C1 segment of cervical spinal cord (tissue), 14 donors: ENCODE measurements at places on chromosomes 3 and 15.

DNA sequence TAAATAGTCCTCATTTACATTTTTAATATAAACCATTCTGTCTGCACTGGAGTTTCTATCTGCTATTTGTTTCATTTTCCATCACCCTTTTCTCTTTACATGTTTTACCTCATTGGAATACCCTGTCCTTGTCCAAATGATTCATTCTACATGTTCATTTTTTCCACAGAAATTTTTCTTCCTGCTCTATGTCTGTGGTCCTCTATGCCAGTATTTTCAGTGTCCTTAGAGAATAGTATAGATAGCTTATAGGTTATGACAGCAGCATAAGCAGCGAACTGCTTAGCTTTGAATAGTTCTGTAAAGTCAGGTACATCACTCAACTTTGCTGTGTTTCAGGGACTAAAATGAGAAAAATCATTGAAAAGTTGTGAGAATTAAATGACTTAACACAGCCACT, 742.3 kb upstream of the CBLB start:
- no peak for DNase-seq

- no peak for DNase-seq
These were observed 534.4 kb downstream of the EPHB1 start for GRCh38 chr3:135329479-135329878.

GRCh38 chr15:62440362-62441105, 275.4 kb upstream of the C2CD4B start:
- DNase-seq, result no peak

- DNase-seq, result no peak
These were observed 75.5 kb downstream of the DAPK2 start for GRCh38 chr15:63970621-63971426.

GRCh38 chr3:4752201-4753072, 226.8 kb upstream of the BHLHE40 start:
- no peak for DNase-seq

GRCh38 chr3:196047391-196048030, 34.4 kb downstream of the TFRC start:
- no peak for DNase-seq

DNA sequence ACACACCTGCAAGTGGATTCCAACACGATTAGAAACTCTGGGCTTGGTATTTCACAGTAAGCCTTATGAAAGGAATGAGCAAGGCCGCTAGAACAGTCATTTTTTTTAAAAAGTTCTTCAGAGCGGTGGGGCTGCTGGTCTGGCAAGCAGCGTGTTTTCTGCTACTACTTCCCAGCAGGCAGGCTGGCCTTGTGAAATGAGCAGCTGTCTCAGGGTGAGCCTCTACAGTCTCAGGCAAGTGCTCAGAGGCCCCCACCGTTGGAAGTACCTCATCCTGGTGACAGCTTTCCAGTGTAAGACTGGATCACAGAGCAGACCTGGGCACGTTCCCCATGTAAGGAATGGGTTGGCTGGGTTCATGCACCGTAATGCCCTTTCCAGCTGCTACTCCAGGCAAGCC, 119.2 kb downstream of the LRIG1 start:
- no peak for DNase-seq

DNA sequence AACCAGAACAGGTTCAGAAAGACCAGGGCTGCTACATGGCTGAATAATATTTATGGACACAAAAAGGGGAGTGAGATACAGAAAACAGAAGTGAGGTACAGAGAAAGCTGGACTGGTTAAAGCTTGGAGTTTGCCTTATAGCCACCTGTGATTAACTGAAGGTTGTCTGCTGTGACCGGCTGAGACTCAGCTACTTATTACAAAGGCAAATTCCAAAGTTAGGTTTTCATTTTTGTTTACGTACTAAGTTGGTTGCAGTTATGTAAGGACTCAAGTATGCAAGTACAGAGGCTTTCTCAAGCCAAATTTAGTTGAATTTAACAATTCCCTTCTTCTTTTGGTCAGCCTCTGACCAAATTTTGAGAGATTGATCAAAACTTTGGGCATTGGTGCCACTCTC, 264.6 kb downstream of the THSD4 start:
- DNase-seq, result no peak

DNA sequence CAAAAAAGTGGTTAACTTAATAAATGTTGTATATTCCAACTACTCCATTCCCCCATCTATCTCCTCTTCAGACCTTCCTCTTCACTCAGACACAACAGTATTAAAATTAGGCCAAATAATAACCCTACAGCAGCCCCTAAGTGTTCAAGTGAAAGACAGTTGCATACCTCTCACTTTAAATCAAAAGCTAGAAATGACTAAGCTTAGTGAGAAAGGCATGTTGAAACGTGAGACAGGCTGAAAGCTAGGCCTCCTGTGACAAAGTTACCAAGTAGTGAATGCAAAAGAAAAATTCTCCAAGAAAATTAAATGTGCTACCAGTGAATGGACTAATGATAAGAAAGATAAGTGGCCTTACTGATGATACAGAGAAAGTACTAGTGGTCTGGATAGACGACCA, 71.7 kb downstream of the ANKRD28 start:
- no peak for DNase-seq

DNA sequence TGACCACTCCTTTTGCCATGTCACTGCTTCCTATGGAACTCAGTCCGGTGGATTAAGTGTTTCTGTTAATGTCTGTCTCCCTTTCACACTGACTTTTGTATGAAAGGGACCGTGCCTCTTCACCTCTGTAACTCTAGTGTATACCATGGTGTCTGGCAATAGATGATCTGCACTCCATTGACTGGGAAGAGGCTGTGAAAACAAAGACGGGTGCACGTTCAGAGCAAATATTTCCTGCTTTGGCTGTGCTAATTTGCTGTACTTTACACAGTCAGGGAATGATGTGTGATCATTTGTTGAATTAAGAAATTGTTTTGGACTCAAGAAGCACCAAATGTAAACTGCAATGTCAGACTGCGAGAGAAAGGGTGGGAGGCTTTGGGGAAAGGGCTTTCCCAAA, 315.2 kb downstream of the RORA start:
- DNase-seq, result no peak

- no peak for DNase-seq
These were observed 754.4 kb upstream of the GOLIM4 start for GRCh38 chr3:168850109-168850508.

DNA sequence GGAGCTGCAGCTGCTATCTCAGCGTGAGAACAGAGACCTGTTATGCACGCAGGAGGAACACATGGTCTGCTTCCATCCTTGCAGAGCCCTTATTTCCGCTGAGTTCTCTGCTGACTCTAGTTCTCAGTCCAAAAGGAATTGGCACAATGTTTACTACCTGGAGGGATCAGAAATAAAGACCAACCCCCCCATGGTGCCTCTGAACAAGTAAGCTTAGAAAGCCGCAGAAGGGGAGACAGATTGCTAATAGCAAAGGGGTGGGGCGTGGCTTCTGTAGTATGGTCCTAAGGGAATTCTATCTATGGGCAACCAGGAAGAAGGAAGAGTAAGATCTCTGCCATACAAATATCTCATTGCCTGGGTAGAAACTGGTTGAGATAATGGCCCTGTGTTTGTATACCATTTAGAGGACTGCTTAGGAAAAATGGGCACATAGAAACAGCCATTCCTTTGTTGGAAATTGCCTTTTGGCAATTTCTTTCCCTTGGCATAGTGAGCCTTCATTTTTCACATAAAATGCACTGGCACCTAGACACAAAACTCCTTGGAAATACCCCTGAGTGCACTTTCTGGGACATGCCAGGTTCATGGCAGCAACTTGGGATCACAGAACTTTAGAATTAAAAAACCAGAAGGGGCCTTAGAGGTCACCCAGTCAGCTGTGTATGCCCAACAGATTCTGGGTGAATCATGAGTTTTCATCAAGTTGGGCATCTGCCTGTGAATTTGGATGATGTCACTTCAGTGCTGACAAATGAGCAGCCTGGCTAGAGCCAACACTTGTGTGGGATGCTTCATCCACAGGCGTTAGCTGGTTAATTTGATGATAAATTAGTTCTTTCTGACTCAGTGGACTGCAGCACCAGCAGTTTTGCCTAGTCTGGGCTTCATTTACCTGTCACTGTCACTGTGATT, 57.4 kb upstream of the STXBP5L start:
- DNase-seq, result no peak

DNA sequence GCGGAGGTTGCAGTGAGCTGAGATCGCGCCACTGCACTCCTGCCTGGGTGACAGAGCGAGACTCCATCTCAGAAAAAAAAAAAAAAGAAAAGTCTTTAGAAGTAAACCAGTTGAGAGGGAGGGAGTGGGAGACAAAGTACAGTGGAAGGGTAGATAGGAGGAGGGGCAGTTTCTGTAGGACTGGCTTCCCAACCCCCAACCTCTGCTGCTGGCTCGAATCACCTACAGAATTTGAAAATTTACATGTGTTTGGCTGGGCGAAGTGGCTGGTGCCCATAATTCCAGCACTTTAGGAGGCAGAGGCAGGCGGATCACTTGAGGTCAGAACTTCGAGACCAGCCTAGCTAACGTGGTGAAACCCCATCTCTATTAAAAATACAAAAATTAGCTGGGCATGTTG, 24.1 kb upstream of the SEMA4B start:
- no peak for DNase-seq

DNA sequence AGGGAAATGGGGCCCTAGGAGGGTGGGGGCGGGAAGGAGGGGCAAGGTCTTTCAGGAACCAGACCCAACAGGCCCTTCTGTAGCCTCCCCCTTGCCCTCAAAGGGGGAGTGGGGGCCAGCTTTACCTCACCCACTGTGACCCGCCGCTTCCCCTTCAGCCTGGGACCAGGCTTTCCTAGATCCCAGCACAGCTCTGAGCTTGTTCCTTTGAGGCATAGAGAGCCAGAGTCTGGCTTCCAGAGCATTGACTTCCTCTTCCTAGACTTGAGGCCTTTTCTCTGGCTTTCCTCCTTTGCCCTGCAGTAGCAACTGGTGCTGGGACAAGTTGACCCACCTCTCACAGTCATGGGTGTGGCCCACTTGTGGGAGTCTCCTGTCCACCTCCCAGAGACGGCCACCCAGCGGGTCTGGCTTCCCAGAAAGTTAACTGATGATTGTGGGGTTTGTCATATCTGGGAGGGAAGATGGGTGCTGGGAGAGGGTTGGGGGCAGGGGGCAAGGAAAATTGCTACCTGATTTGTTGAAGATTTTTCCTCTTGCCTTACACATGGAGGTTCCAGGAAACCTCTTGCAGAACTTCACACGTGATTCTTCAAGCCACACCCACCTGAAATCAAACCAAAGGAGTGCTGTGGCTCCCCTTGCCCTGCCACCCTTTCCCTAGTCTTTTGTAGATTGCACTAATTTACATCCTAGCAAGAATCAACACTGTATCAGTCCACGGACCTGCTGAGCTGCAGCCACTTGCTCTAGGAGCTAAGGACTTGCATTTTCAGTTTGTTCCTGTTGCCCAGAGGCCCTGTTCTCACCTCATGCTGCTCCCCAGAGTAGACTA, 4.1 kb upstream of the CHST14 start:
- no peak for DNase-seq

DNA sequence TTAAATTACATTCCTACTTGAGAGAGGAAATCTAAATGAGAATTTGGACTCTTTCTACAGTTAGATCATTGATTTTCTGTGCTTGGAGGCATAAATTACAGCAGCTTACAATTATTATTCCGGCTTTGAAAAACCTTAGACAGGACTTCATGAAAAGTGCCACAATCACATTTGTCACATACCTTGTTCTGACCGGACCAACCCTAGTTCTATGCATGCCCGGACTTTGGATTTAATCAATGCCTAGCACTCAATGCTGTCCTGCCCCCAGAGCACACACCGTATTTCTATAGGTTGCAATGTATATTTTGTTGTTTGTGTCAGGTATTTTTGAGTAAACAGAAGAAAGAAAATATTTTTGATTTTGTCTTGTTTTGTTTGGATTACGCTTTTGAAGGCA, 424.7 kb upstream of the PDZRN3 start:
- no peak for DNase-seq

GRCh38 chr3:159174715-159175692, 373.1 kb downstream of the MFSD1 start:
- DNase-seq, result no peak

DNA sequence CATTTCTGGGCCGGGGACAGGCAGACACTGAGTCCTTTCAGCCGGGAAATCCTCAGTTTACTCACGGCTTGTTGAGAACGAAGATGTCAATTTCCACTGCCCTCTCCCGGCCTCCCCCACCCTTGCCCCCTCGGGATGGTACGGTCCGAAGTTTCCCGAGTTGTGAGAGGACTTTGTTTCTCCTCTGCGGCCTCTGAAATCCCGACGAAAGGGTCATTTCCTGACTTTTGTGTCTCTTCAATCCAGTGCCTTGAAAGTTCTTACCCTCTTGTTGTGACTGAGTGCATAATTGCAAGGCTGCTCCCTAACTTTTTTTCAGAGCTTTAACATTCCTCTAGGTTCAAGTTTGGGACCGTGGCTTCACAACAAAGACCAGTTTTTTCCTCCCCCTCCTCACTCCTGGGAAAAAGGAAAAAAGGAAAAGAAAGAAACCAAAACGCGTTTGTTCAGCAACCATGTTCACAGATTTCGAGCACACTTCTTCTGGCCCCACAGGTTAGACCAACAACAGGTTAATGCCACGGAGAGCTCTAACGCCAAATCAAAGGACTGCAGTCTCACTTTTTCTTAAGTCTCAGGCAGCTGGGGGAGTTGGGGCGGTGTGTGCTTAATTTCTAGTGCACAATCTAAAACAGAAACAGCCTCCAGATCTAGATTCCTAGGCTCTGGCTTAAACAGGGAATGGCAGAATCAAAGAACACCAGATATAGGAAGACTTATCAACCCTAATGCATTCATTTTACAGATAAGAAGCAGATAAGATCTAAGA, 138.9 kb downstream of the TMCO5A start:
- DNase-seq, result no peak

- DNase-seq, result no peak
These were observed 32.3 kb downstream of the ATP13A5 start for GRCh38 chr3:193346259-193346658.

- no peak for DNase-seq
These were observed 5.2 kb downstream of the TADA3 start for GRCh38 chr3:9786825-9787669.

- no peak for DNase-seq
These were observed 26.2 kb downstream of the FAM43A start for GRCh38 chr3:194711913-194712312.

- DNase-seq, result no peak
These were observed 223.0 kb downstream of the EBLN2 start for GRCh38 chr3:73284472-73284871.

DNA sequence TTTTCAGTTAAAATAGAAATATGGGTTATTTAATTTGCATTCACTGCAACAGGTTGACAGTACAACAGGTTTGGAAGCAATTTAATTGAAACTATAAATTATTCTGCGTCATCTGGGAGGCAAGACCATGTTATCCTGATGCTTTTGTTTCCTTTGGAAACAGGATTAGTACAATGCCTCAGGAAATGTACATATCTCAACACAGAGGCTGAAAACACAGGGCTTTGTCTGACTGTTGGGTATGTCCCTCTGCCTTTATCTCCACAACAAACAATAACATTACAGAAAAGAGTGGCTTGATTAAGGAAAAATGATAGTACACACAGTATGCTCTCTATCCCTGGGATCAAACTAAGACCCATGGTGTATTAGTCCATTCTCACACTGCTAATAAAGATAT, 95.7 kb downstream of the KCNMB2 start:
- no peak for DNase-seq
